Aorta (tissue), 5 donors: ENCODE measurements at places on chromosomes 2 and 18. TPM values are rescaled to one million over a fixed set of nuclear protein-coding genes. Genes with fewer than 3 reads are reported as not detected.

CHRND gene
- not detected for polyA plus RNA-seq

GRCh38 chr2:120466704-120467054 is 120.7 kb downstream of the INHBB start:
- H3K27me3 ChIP-seq, result no peaks in the 10 kb centered on the region
- peaks cover 5% of the 10 kb centered on the region for H3K4me1 ChIP-seq
- H3K4me3 ChIP-seq, result no peak overlapping the region
- no peak overlapping the region for H3K27ac ChIP-seq
- no peaks in the 10 kb centered on the region for H3K36me3 ChIP-seq

DNA sequence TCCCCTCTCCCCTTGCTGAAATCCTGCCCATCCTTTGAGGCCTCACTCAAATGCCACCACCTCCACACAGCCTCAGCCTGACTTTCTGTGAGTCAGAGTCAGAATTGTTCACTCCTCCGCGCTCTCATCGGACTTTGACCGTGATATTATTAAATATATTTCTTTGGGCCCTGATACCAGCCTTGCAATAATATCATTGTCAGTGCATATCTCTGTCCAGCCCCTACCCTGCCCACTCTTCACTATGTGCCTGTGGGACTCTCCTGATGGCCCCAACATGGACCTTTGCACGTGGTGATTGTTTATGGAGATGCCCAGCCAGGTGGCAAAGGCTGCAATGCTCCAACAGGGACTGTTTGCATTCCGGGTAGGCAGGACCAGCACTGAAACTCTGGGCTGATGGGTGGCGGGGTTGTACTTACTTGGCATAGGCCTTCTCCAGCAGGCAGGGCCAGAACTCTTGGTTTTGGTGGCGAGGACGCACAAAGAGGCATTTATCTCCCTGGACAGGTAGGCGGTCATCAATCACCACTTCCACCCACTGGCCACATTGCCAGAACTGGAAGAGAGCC is 37.3 kb downstream of the CAPN13 start:
- no peaks in the 10 kb centered on the region for H3K27me3 ChIP-seq
- no peak for DNase-seq
- H3K4me3 ChIP-seq, result no peak overlapping the region
- H3K4me1 ChIP-seq, result no peaks in the 10 kb centered on the region

GRCh38 chr2:231710799-231711676 is 2.7 kb downstream of the PTMA start:
- no peaks in the 10 kb centered on the region for H3K4me1 ChIP-seq
- peak; percentile 64 for DNase-seq
- no peaks in the 10 kb centered on the region for H3K27me3 ChIP-seq

DNA sequence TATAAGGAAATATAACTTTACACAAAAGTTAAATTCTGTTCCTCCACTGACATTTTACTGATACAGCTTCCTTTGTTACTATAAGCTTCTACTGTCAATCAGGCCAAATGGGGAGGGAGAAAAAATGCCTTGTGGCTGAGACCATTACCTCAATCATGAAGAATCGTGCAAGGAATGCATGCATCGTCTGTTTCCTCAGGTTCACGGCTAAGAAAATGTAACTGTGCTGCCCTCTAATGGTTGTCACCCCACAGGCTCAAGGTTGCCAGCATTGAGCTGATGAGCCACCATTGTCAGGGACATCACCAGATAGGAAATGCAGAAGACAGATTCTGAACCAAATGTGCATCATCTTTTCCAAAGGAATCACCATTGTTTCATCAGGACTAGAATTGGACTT is 426.9 kb downstream of the CDH2 start:
- H3K4me1 ChIP-seq, result no peaks in the 10 kb centered on the region
- no peaks in the 10 kb centered on the region for H3K27me3 ChIP-seq
- no peaks in the 10 kb centered on the region for H3K36me3 ChIP-seq
- no peak for DNase-seq

TRMT61B gene
- 15.9 TPM for polyA plus RNA-seq

CRACDL gene
- 6.4 TPM for polyA plus RNA-seq

GRCh38 chr2:27145682-27146081 is 3.1 kb upstream of the TCF23 start:
- no peaks in the 10 kb centered on the region for H3K4me1 ChIP-seq
- H3K4me3 ChIP-seq, result no peak overlapping the region
- H3K27me3 ChIP-seq, result no peaks in the 10 kb centered on the region
- H3K36me3 ChIP-seq, result no peaks in the 10 kb centered on the region
- no peak for DNase-seq
- no peak overlapping the region for H3K27ac ChIP-seq

DNA sequence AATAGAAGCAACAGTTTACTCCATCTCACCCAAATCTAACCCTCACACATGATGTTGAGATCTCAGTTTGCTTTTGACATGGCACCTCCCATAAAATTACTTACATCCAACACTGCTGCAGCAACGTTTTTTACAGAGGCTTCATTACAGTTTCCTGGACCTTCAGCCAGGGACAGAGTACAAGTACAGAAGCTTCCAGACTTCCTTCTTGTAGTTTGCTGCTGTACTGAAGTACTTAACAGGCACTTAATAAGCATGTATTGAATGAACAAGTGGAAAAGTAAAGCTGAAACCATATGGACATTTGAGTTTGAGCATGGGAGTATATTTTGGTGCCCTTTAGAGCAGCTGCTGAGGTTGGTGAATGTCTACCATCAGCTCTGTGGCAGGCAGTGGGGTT is 514.2 kb downstream of the PTPRM start:
- H3K27me3 ChIP-seq, result no peaks in the 10 kb centered on the region
- H3K4me1 ChIP-seq, result no peaks in the 10 kb centered on the region
- H3K36me3 ChIP-seq, result peaks cover 4% of the 10 kb centered on the region
- H3K4me3 ChIP-seq, result no peak overlapping the region
- no peak for DNase-seq

GRCh38 chr2:152407204-152407721 is 72.3 kb downstream of the FMNL2 start:
- no peak overlapping the region for H3K27ac ChIP-seq
- H3K4me1 ChIP-seq, result peaks cover 19% of the 10 kb centered on the region
- no peaks in the 10 kb centered on the region for H3K36me3 ChIP-seq
- H3K27me3 ChIP-seq, result no peaks in the 10 kb centered on the region

GRCh38 chr2:234444893-234445292 is 52.0 kb downstream of the ARL4C start:
- H3K36me3 ChIP-seq, result no peaks in the 10 kb centered on the region
- H3K4me3 ChIP-seq, result no peak overlapping the region
- no peak overlapping the region for H3K27ac ChIP-seq
- DNase-seq, result peak; percentile 86

DNA sequence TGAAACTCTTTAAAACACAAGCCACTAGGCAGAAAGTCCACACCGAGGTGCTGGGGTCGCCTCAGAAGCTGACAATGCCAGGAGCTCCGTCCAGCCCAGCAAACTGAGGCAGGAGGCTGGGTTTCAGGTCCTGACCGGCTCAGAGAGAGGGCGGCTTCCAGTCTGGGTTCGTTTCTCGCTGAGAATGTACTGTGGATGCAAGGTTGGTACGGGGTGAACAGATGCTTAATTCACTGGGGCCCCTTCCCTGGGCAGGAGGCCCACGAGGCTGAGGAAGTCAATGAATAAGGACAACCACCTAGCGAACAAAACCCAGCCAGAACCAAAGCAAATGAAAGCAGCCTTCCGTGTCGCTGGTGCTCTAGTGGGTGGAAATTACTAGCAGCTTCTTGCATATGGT is 142.0 kb downstream of the RTP5 start:
- H3K27ac ChIP-seq, result no peak overlapping the region
- H3K36me3 ChIP-seq, result no peaks in the 10 kb centered on the region
- no peaks in the 10 kb centered on the region for H3K4me1 ChIP-seq
- no peak overlapping the region for H3K4me3 ChIP-seq
- peak; percentile 32 for DNase-seq
- H3K27me3 ChIP-seq, result no peaks in the 10 kb centered on the region

DNA sequence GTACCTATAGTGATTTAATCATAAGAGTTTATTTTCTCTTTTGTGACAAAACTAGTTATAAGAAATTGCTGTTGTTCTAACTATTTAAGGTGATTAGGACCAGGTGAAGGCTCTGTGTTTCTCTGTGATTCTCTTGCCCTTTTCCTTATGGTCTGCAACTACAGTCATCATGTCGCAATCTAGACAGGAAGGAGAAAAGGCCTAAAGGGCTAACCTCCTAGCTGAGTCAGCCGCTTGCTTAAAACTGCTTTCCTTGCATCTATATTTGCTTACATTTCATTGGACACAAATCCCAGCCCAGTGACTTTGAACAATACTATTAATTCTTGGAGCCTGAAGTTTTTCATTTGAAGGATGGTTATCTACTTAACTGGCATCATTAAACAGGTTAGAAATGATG is 93.1 kb downstream of the PIK3C3 start:
- H3K36me3 ChIP-seq, result no peaks in the 10 kb centered on the region
- H3K27me3 ChIP-seq, result no peaks in the 10 kb centered on the region
- H3K4me1 ChIP-seq, result no peaks in the 10 kb centered on the region

- DNase-seq, result no peak
- no peak overlapping the region for H3K4me3 ChIP-seq
- H3K36me3 ChIP-seq, result no peaks in the 10 kb centered on the region
- H3K27ac ChIP-seq, result no peak overlapping the region
- no peaks in the 10 kb centered on the region for H3K4me1 ChIP-seq
Observed at GRCh38 chr2:3762771-3763447, 59.5 kb downstream of the DCDC2C start.

DNA sequence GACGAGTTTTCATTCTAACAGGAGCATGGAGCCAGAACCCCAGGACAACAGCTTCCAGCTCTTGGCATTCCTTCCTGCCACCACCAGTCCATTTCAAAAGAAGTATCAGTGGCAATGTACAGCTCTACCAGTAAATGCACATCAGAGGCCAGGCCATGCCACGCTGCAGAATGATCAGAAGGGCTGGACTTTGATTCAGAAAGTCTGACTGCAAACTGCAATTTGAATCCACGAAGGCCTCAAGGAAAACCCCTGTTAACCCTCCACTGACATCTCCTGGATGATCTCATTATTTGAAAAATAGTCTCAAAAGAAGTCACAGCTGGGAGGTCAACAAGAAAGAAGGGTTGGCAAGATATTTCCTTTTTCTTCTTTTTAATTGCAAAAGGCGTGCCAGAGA is 119.2 kb downstream of the MYO5B start:
- no peak overlapping the region for H3K27ac ChIP-seq
- no peaks in the 10 kb centered on the region for H3K36me3 ChIP-seq
- no peaks in the 10 kb centered on the region for H3K27me3 ChIP-seq
- no peak for DNase-seq
- H3K4me3 ChIP-seq, result no peak overlapping the region
- H3K4me1 ChIP-seq, result peaks cover 3% of the 10 kb centered on the region

GRCh38 chr2:131146749-131147148 is 41.6 kb downstream of the PLEKHB2 start:
- no peaks in the 10 kb centered on the region for H3K27me3 ChIP-seq
- H3K4me1 ChIP-seq, result no peaks in the 10 kb centered on the region
- no peak for DNase-seq
- no peak overlapping the region for H3K27ac ChIP-seq

DNAJC5G gene
- 2.3 TPM for polyA plus RNA-seq

- H3K36me3 ChIP-seq, result no peaks in the 10 kb centered on the region
- no peaks in the 10 kb centered on the region for H3K4me1 ChIP-seq
- H3K27ac ChIP-seq, result no peak overlapping the region
Observed at GRCh38 chr18:57141208-57142129, 5.4 kb upstream of the BOD1L2 start.

CCDC85A gene
- polyA plus RNA-seq, result 0.28 TPM

DNA sequence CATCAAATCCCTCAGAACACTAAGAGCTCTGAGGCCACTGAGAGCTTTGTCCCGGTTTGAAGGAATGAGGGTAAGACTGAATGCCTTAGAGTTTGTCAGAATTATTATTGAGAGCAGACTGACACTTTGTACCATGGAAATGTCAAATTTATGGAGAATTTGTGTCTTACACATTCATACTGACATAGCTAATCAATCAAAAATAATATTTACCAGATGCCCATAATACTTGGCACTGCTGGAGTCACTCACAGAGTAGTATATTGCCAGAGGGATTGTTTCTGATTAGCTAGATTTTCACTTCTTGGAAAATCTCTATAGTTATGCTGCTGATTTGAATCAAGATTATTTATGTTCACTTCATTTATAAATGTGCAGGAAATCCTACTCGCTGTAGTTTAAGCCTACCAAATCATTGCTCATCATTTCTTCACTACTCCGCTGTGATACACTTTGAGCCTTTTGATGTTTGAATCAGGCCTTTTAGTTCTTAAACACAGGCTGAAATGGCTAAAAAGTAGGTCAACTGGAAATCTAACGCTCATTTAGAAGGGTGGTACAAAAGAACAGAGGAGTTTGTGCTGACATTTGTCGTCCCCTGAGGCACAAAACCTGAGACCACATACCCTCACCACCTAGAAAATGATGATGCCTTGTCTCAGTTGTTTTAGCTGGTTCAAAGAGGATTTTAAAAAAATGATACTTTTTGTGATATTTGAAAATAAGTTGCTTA is 96.1 kb upstream of the CSRNP3 start:
- DNase-seq, result no peak
- H3K27me3 ChIP-seq, result no peaks in the 10 kb centered on the region

RIT2 gene
- polyA plus RNA-seq, result not detected

GRCh38 chr2:39511605-39512433 is 74.7 kb upstream of the MAP4K3 start:
- DNase-seq, result no peak
- no peaks in the 10 kb centered on the region for H3K36me3 ChIP-seq
- no peak overlapping the region for H3K27ac ChIP-seq
- H3K4me1 ChIP-seq, result no peaks in the 10 kb centered on the region
- no peak overlapping the region for H3K4me3 ChIP-seq

ARHGEF33 gene
- polyA plus RNA-seq, result 1.7 TPM
